EH (cell line): ENCODE measurements at places on chromosomes 12 and 14.

GRCh38 chr12:67365131-67365530 lies 96.0 kb downstream of the CAND1 start:
- no peak for DNase-seq

DNA sequence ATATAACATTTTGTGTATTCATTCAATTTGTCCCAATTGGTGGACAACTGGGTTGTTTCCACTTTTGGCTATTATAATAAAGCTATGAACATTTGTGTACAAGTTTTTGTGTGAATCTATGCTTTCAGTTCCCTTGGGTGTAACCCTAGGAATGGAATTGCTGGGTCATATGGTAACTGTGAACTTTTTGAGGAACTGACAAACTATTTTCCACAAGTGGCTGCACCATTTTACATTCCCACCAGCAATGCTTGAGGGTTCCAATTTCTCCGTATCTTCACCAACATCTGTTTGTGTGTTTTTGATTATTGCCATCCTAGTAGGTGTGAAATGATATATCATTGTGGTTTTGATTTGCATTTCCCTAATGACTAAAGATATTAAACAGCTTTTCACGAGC lies 13.0 kb downstream of the LPCAT3 start:
- no peak for DNase-seq

DNA sequence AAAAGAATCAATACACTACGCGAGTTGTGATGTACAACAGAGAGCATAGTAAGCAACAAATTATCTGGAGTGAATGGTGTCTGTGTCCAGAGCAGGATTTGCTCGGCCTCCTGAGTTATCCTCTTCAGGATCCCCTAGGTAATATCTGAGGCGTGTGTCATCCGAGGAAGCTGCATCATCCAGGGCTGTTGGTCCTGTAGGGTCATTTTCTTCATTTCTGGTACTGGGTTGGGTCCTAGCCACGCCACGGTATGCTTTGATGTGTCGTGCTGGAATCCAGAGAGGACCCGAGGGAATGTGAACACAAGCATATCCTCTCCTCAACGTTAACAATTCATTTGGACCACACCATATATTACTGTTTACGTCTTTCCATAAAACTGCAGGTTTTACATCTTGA lies 19.0 kb upstream of the CLEC4E start:
- no peak for DNase-seq

DNA sequence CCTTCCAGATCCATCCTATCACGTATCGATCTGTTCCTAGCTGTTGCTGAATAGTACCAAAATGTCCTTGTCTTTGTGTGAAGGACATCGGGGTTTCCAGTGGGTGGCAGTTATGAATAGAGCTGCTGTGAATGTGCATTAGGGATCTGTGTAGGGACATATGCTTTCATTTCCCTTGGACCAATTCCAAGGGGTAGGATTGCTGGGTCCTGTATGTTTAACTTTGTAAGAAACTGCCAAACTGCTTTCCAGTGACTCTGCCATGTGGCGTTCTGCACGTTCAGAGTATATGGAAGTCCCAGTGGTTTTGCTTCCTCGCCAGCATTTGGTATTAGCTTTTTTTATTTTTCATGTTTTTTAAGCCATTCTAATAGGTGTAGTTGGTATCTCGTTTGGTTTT lies 28.6 kb downstream of the PACS2 start:
- no peak for DNase-seq
